Ovary (tissue), 10 donors: ENCODE measurements at places on chromosomes 12 and 14.

DNA sequence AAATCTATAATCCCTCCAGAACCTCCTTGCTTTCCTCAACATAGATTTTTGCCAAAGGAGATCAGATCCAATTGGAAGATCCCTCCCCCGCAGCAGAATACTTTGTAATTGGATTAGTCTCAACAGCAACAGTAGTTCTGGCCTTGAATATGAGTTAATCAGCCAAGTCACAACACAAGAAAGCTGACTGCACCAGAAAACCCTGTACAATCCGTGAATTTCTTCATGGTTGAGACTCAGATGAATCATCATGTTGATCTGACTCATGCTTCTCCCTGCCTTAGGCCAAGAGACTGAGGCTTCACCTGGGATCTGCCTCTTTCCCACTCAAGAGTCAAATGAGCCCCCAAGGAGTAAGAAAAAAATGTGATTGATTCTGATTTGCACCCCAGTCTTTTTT is 3.0 kb upstream of the METTL17 start:
- no peak for DNase-seq

- no peak for DNase-seq
Observed at GRCh38 chr14:36281309-36281708, 39.1 kb downstream of the MBIP start.

DNA sequence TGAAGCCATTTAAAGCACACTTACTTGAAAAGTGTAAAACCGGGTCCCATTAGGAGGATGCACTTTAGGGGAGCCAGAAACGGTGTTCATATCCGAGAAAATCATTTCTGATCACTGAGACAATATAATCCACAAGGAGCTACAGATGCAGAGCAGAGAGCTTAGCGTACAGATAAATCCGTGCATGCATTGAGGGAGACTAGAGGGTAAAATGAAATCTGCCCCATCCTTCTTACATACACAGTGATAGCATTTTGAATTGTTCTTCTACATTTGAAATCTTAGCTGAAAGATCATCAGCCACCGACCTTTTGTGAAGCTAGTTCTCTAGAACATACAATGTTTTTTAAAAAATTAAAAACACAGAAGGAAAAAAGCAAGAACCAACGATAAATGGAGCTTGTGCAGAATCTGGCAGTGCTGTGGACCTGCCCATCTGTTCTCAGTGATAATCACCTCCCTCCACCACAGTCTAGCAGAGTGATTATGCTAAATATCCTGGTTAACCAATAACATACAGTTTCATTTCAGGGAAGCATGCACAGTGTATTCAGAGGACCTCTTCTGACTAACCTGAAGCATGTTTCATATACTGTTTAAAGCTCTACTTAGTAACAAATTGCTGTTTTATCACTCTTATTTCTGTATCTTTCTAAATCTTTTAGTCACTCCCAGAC is 161.1 kb downstream of the PPFIA2 start:
- no peak for DNase-seq

GRCh38 chr12:131640525-131640924 is 70.4 kb upstream of the SFSWAP start:
- no peak for DNase-seq

GRCh38 chr14:28608851-28609828 is 157.4 kb upstream of the FOXG1 start:
- DNase-seq: no peak

DNA sequence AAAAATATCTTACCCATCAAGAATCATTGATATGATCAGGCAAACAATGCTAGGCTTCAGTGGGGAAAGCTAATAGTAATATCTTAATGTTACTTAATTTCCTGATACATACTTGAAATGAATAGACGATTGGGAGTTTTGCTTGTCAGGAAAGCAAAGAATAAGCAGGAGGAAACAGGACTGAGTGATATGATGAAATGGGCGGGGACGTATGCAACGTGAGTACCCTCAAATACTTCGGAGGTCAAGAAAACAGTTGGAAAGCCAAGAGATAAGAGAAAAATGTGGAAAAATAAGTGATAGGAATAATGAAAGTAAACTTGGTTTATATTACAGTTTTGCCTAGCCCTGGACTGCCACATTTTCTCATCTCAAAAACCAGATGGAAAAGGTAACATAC is 49.2 kb downstream of the METTL25 start:
- DNase-seq: no peak

DNA sequence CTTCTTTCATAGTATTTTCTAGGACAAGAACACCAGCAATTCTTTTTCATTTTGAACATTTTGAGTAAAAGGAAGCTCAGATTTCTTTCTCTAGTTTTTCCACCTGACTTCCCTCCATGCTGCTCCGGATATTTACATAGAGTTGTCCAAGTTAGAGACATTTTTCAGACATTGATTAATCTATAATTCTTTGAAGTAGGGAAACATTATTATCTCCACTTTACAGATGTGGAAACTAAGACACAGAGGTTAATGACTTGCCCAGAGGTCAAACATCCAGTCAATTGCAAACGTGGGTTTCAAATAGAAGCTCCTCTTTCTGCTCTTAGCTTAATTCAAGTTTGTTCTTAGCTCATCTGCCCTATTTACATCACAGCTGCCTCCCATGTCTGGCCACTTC is 138.3 kb downstream of the EGLN3 start:
- DNase-seq: no peak

DNA sequence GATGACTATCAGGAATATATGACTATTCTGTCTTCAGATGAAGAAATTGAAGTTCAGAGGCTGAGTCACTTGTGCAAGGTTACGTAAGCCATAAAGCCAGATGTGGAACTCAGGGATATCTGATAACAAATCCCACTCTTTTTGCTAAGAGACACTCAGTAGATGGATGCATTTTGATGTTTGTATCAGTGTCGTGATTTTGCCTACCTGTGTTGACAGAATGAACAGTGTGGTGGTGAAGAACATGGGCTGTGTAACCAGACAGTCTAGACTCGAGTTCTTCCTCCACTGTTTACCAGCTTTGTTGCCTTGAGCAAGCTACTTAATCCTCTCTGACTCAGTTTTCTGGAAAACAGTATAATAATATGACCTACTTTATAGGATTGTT is 93.9 kb downstream of the DAAM1 start:
- no peak for DNase-seq

DNA sequence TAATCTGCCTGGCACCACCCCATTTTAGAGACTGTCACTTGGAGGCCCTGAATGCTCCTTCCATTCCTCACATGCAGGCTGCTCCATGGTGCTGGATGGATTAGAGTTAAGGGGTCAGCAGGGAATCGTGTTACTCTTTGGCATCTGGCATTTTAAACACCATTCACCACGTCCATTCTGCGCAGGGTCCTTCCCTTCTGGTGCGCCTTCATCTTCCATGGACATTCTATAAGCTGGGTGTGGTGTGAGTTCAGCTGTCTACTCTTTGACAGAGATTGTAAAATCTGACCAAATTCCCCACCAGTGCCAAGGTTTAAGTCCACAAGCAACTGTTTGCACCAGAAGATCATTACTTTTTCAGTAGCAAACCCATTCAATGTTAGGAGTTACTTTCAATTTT is 47.8 kb downstream of the GIT2 start:
- DNase-seq: no peak

- no peak for DNase-seq
Observed at GRCh38 chr12:68034567-68034966, 45.3 kb downstream of the IFNG-AS1 start.

- no peak for DNase-seq
Observed at GRCh38 chr12:15152456-15152855, 68.8 kb downstream of the RERG start.

DNA sequence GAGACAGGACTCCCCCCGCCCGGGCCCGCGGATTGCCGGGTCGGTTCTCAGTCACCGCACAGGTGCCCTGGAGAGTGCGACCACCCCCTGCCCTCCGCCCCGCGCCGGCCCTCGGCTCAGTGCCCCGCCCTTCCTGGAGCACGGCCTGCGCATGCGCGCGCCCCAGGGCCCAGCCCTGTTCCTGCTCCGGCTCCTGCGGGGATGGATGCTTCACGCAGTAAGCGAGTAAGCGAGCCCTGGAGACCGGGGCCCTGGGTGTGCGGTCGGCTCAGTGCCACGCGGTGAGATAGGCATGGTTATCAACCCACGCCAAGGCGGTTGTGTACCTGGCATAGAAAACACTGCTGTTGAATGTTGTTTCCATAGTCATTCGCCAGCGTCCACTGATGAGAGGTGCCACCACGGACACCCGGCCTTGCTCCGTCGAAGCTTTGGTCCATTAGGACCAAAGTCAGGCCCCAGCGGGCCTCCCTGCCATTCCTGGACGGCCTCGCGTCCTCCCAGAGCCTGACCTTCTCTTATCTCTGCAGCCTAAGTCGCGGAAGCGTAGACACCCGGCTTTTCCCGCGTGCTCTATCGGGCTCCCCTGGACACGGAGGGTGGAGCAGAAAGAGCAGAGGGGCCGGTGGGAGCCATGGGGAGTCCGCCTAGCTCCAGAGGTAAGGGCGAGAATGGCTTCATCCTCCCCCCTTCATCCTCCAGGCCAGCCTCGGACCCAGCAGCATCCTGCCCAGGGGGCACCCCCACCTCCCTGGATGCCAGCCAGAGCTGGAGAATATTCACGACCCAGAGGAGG is 90.6 kb downstream of the PAPOLA start:
- no peak for DNase-seq

DNA sequence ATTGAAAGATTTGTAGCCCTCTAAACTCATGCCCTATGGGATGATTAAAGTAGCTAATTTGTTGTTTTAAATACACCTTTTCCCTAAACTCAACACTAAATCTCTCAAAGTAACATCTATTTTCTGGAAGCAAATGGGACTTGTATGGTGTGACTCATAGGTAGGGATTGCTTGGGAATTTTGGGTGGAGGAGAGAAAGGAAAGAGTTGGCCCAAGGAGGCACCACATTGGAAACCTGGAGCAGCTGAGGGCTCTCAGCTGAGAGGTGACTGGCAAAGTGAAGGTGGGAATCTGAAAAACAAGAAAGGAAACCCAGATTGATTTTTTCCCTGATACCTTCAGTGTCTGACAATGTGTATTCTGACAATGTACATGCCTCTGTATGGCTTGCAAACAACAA is 114.8 kb upstream of the PRICKLE1 start:
- no peak for DNase-seq

DNA sequence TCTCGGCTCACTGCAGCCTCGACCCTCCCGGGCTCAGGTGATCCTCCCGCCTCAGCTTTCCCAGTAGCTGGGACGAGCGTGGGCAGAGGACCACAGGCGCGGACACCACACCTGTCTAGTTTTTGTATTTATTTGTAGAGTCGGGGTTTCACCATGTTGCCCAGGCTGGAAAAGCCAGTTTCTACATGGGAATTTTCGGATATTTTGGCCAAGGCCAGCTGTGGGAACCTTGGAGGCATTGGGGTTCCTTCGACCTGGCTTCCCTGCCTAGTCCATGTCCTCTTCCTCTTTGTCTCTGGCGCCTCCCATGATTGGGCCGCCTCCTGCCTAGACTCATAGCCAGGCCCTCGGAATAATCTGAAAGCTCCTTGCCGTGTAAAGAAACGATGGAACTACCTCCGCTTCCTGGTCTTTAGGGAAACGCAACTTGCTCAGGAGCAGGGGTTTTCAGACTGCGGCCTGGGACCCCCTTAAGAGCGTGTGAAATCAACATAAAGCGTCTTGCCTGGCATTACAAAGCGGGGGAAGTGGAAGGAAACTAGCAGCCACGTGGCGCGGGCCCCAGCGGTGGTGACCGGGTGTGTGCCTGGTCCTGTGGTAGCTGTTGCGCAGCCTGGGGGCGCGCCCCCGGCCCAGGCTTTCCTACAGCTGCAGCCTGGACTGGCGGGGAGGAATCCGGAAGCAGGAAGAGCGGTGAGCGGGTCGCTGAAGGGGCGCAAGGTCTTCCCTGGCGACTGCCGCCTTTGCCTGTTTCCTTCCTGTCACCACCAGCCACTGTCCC is 1.4 kb upstream of the HSP90AA1 start:
- peak; percentile 45 for DNase-seq

DNA sequence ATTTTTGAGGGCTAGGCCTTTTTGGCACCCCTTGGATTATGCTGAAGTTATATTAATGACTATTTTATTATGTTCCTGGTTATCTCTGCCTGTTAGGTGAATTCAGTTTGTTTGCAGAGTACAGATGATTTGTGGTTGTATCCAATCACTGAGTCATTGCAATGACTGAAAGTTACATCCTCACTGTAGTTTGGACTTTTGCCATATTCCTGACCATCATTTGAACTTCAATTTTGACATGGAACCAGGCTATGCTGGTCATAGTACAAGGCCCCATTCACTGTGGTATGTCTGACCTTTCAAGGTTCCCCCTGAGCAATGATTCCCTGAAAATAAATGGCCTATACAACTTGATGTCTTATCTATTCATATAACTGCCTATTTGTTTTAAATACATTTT is 621.0 kb downstream of the CCER1 start:
- DNase-seq: no peak

DNA sequence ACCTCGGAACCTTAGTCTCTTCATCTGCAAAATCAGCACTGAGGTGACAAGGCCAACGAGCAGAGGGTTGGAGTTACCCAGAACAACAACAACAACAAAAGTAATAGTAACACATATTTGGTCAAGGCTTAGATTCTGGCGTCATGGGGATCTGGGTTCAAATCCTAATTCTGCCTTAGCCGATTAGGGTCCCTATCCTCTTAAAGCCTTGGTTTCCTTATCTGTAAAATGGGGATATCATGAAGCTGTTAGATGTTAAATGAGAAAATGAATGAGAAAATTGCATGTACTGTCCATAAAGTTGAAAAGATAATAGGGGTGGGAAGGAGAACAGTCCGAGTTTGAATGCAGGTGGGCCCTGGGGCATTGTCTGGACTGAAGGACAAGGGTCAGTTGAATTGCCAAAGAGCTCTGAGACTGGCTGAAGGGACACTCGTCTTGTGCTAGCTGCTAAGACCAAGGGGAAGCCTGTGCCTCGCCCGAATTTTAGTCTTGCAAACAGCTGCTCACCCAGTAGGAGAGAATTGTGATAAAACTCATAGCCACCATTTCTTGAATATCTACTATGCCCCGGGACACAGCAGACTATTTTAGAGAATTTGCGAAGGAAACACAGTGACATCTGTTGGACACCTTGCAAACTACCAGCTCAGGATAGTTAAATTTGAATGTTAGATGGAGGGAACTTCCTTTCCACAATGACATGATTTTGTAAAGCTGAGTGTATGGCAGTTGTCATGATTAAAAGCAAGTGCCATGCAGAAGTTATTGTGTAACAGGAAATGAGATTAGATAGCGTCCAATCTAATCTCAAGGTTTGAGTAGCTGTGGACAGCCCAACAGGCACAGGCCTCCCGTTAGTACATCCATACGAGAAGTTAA is 6.8 kb upstream of the HNF1A start:
- DNase-seq: no peak
